AG09309 (cell line): ENCODE measurements at places on chromosomes 3 and 15.

- no peak for DNase-seq
Measured at GRCh38 chr15:91553196-91553854, 300.2 kb upstream of the SLCO3A1 start.

GRCh38 chr3:31621314-31621713 lies 88.6 kb downstream of the STT3B start:
- no peak for DNase-seq

DNA sequence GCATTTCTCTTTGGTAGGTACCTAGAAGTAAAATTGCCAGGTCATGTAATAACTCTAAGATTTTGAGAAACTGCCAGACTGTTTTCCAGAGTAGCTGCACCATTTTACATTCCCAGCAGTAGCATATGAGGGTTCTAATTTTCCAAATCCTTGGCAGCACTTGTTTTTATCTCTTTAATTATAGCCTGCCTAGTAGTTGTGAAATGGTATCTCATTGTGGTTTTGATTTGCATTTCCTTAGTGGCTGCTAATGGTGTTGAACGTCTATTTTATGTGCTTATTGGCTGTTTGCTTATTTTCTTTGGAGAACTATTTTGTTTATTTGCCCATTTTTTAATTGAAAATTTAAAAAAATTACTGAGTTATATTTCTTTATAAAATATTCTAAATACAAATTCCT lies 117.9 kb downstream of the TCF12 start:
- DNase-seq: no peak

GRCh38 chr3:50890688-50891344 lies 216.1 kb downstream of the DOCK3 start:
- no peak for DNase-seq

DNA sequence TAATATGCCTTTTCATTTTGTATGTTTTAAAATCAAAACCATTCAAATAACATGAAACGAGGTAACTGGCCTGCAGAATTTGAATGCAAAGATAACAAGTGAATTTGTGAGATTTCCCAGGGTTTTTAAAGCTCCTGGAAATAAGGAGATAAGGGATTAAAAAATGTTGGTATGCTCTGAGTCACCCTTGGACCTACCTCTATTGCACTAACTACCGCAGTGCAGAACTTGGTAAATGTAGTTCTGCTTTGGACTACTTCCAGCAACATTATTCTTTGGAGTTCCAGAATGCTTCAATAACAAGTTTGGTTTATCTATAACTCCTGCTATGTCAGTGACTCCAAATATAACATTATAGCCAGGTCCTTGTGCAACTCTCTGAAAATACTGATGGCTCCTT lies 201.7 kb downstream of the GAP43 start:
- DNase-seq: no peak

- no peak for DNase-seq
Measured at GRCh38 chr3:114155370-114155821, 23.5 kb downstream of the DRD3 start.

DNA sequence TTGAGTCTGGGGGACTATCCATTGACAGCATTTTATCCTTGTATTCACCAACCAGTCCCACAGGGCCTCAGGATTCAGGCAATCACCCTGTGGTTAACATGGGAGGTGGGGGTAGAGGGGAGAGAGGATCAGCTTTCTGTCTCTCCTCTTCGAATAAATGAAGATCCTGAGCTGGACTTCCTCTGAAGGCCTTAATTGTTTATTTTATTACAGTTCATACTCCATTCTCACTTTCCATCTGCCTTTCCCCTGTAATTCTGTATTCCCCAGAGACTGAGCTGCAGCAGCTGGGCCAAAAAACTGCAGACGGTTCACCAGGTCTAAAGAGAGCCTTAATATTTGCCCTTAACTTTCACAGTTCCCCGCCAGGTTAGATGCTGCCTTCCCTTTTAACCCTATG lies 11.9 kb downstream of the TAGLN3 start:
- DNase-seq: no peak

DNA sequence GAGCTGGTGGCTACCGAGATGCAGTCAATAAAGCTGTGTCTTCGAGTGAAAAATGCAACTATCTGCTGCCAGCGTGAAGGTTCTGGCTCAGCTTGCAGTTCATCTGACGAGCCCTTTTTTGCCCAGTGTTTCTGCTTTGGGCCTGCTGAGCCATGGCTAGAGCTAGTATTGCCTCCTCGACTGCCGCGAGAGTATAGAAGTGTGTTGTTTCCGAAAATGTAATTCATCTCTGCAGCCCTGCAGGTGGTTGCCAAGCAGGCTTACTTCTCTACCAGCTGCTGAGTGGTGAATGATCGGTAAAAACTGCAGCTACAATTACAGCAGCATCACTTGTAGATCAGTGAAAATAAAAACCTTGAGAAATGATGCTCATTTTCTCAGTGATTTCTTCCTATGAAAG lies 114.8 kb downstream of the DLG1 start:
- DNase-seq: no peak

DNA sequence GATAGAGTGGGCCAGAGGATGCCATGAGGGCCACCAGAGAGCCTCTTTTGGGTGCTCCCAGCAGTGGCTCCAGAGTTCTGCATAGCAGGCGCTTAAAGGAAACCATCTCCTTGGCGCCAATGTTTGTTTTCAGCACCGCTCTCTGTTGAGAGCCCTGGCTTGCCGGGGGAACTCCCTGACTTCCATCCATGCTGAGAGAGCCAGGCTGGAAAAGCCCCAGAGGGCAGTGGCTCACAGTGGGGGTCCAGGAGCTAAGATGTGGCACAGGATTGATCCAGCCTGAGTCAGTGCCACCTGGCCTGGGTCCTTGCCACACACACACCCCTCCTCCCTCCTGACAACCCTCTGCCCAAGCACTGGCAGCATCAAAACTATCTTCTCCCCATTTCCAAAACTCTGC lies 50.4 kb upstream of the HACD2 start:
- DNase-seq: no peak

DNA sequence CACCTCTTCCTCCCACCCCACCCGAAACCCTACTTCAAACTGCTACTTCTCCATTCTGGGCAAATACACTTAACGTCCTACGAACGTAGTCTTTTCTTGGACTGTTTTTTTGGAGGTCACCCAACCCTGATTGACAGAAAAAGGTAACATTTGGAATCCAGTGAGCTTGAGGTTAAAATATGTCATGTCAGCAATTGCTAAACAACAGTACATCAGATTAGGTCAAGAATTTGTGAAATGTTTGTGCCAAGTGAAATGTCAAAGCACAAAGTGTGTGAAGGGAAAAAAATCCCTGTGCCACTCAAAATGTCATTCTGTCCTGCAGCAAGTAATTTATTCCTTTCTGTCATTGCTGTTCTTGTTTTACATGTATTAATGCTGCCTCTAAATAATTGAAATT lies 49.2 kb upstream of the PPP2R3A start:
- no peak for DNase-seq

GRCh38 chr3:112302881-112303763 lies 9.1 kb upstream of the SLC9C1 start:
- DNase-seq: no peak

DNA sequence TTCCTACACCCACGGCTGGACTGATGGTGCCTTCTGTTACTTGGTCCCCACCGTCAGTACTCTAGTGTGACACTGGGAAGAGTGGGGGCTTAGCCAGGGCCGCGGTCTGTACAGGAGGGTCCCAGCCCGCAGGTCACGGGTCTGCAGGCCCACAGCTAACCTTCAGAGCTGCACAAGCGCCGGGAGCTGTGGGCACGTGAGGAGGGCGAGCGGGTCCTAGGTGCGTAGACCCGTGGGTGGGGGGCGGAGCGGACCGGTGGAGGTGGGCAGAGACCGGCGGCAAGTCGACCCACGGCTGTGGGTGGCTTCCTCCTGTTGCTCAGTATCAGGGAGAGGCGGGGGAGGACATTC lies 1.2 kb downstream of the TNFAIP8L3 start:
- no peak for DNase-seq

DNA sequence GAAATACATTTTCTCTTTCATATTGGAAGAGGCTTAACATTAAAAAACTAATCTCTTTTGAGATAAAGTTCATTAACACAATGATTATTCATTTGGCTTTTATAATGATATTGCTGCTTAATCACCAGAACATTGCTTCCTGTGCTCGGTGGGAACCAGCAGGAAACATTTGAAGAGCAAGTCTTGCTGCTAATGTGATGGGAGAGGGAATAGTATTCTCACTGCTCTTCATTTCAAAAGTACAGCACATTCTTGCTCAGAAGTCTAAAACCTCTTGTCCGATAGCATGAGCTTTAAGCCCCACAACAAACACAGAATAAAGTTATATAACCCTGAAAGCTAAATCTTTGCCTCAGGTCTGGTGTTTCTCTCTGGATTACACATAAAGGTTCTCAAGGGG lies 190.8 kb upstream of the CNTN4 start:
- no peak for DNase-seq

GRCh38 chr3:78908236-78908635 lies 859.6 kb downstream of the ROBO1 start:
- DNase-seq: no peak

DNA sequence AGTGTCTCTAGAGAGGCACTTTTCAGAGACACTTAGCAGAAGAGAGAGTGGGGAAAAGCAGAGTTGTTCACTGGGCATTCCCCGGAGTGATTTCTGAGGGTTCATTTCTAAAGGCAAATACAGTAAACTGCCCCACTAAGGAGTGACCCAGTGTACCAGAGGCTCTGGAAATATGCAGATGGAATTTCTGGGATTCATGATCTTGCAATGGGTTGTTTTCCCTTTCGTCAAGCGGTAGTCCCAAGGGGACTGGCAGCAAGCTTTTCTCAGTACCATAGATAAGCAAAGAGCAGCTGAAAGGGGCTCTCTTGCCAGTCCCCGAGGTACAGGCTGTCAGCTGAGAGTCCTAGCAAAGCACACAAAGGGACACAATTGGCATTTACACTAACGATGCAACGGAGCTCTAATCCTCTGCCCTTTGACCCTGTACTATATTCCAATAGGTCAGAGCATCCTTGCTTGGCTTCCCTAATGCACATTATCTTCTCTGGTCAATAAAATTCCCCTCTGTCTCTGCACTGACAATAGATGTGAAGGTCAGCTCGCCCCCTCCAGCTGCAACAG lies 155.6 kb downstream of the SEMA6D start:
- DNase-seq: no peak

- DNase-seq: no peak
Measured at GRCh38 chr3:108090049-108090700, 656 bp downstream of the CD47 start.

DNA sequence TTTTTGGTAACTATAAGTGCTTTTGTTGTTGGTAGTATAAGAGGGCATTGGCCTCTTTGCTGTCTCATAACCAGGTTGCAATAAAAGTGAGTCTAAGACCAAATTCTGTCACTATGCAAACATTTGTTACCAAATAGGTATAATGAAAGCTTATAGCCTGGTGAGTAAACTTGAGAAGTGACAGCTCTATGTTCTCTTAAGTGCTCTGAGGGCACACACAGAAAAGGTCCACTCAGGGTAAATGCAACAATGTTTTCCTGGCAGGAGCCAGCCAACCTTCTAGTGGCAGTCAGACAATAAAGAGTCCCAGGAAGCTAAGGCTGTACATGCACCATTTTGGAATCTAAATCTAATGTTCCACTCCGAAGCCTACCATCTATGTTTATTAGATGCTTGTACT lies 262.1 kb upstream of the TGFBR2 start:
- DNase-seq: no peak

DNA sequence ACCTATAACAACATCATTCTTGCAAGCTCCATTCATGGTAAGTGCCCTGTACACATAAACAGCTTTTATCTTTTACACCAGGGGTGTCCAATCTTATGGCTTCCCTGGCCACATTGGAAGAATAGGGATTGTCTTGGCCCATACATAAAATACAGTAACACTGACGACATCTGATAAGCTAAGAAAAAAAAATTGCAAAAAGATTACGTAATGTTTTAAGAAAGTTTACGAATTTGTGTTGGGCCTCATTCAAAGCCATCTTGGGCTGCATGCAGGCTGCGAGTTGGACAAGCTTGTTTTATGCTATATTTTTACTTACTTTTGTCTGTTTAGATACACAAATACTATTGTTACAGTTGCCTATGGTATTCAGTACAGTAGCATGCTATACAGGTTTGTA lies 31.6 kb downstream of the ZNF654 start:
- no peak for DNase-seq

DNA sequence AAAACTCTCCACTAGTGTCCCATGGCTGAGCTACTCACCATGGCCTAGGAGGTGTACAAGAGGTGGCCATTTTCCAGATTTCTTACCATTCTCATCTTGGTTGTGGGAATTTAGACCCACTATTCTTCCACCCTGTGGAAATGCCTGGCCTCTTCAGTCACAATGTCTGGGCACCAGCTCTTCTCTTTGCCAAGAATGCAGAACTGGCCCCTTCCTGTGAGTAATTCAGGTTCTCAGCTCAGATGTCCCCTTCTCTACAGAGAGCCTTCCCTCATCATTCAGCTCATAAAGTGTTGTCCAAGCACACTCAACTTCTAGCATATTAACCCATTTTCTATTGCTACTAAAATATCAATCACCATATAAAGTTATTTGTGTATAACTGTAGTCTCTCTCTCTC lies 575.5 kb upstream of the KCNMB2 start:
- DNase-seq: no peak

DNA sequence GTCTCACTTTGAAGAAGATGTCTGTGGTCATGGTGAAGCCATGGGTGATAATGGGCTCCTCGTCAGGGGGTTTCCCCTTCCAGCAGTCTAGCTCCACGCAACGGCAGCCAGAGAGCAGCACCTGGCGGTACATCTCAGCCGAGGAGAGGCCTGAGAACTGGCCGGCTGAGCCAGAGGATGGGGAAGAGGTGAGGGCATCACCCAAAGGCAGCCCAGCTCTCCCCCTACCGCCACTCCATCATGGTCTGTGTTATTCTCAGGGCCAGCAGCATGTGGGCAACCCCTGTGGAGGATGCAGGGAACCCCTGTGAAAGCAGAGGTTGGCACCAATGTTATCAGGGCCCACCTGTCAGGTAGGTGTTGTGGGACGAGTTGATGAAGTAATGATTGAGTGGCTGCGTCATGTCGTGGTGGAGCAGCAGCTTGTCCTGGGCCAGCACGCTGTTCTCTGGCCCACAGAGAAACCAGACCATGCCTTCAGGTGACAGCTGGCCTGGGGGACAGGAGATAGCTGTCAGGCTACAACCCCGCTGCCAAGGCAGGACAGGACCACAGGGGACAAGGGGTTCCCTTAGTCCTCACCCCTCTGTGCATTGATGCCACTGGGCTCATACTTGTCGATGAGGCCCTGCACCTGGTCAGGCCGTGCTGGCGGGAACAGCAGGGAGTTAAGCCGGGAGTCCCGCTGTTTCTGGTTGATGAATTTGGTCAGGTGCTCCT lies 9.4 kb downstream of the PLCB2 start:
- DNase-seq: no peak

- DNase-seq: no peak
Measured at GRCh38 chr15:84001655-84002054, 233.9 kb upstream of the GOLGA6L4 start.

- DNase-seq: peak; percentile 31
Measured at GRCh38 chr15:48855501-48856440, 22.2 kb upstream of the EID1 start.

GRCh38 chr15:62153228-62153627 lies 11.9 kb downstream of the C2CD4B start:
- no peak for DNase-seq

- DNase-seq: no peak
Measured at GRCh38 chr3:50620820-50621219, 3.9 kb downstream of the MAPKAPK3 start.

- no peak for DNase-seq
Measured at GRCh38 chr15:89814112-89814742, 425 bp downstream of the ANPEP start.

GRCh38 chr3:163879172-163879571 lies 1199.1 kb downstream of the SI start:
- no peak for DNase-seq

GRCh38 chr3:158839966-158840365 lies 38.1 kb downstream of the MFSD1 start:
- no peak for DNase-seq

GRCh38 chr15:81491414-81492096 lies 117.5 kb upstream of the TMC3 start:
- DNase-seq: no peak
